ENCODE measurements at places on chromosomes 3 and 15.

- DNase-seq, result no peak
These were observed 42.2 kb downstream of the C3orf38 start for GRCh38 chr3:88191872-88192409.

GRCh38 chr3:151789853-151790463 lies 24.0 kb upstream of the AADAC start:
- no peak for DNase-seq

- no peak for DNase-seq
These were observed 159.8 kb downstream of the AKAP13 start for GRCh38 chr15:85540085-85540797.

DNA sequence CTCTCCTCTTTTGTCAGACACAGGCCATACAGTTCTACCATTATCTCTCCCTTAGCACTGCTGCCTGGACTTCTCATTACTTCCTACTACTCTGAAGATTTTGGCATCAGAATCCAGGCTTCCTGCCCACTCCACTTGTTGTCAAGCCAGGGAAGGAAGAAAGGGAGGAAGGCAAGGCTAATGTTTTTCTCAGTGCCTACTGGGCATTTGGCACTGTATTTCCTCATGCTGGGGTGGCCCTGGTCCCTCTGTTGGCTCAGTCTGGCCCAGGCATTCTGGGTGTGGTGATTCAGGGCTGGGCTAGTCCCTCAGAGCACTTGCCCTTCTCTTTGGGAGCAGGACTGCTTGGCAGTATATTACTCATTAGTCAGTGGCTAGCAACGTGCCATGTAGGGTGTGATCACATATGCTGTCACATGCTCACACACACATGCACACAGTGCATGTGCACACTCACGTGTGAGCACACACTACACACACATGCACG lies 52.9 kb downstream of the BSN start:
- no peak for DNase-seq

- no peak for DNase-seq
These were observed 30.7 kb downstream of the MAP2K5 start for GRCh38 chr15:67573194-67573593.

DNA sequence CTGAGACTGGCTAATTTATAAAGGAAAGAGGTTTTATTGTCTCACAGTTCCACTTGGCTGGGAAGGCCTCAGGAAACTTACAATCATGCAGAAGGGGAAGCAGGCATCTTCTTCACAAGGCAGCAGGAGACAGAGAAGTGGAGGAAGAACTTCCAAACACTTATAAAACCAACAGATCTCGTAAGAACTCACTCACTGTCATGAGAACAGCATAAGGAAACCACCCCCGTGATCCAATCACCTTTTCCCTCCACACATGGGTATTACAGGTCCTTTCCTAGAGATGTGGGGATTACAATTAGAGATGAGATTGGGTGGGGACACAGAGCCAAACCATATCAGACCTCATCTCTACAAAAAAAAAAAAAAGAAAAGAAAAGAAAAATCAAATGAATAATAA lies 25.7 kb downstream of the CGGBP1 start:
- no peak for DNase-seq

- no peak for DNase-seq
These were observed 17.8 kb upstream of the IQCF6 start for GRCh38 chr3:51796854-51797253.

DNA sequence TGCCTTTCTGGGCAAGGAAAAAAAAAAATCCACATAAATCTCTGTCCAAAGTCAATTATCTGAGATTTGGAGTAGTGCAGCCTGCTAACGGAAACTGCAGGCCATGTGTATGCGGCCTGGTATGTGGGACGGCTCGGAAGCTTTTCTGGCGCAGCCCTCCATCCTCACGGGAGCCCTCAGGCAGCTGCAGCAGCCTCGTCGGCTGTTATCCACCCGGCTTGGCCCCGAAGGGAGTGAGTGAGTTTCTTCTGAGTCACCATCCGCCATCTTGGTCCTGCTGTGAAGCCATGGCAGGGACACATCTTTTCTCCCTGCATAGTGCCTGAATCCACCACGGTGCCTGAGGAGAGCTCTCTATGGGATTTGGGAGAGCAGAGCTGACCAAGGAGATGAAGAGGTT lies 62.8 kb downstream of the POLR2M start:
- DNase-seq, result peak; percentile 12

- no peak for DNase-seq
These were observed 7.6 kb downstream of the SLC9A9 start for GRCh38 chr3:143840636-143841035.

DNA sequence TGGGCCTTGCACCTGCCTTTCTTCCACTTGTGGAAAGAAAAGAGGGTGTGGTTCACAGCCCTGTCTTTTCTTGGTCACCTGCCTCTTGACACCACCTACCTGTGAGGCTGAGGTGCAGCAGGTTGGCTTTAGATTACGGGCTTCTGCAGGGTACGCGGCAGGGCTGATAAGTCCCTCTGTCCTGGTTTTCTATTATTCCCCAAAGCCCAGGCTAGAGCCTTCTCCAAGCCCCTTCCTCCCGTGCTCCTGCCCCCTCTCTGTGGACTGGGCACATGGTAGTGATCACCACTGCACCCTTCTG lies 44.8 kb upstream of the HACD2 start:
- no peak for DNase-seq

- no peak for DNase-seq
These were observed 329.5 kb downstream of the DOCK3 start for GRCh38 chr3:51004235-51004634.

DNA sequence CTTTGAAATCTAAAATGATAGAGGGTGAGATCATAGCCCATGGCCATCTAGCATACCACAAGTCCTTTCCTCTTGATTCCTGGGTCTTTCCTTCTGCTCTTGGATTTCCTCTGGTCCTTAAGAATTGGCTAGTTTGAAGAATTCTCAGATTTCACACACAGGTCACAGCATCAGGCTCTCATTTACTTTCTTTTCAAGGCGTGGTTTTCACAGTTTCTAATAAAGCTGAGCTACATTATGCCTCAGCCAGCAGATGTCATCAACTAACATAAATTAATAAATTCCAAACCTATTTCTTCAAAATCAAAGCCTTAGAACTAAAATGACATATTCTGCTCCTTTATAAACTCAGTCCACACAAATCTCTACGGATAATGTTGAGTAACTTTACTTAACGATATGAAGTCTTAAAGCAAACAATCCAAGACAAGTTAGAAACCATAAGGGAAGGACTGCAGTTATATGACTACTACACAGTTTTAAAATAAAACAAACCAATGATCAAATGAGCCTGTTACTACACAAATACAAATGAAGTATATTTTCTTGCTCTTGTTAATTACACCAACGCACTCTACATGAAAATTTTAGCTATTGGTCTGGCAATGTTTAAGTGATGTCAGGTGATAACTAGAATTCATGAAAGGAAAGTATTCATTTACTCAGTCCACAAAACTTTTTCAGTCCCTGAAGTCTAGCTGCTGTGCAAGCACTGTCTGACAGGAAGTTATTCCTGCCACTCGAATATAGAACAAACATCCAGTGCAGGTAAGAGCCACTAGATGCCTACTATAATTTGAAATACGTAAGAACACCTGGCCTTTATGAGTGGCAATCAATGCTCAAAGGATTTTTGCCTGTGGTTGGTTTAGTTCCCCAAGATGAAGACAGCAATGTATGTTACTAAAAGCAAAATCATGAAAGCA lies 9.2 kb downstream of the CCDC14 start:
- DNase-seq, result no peak

DNA sequence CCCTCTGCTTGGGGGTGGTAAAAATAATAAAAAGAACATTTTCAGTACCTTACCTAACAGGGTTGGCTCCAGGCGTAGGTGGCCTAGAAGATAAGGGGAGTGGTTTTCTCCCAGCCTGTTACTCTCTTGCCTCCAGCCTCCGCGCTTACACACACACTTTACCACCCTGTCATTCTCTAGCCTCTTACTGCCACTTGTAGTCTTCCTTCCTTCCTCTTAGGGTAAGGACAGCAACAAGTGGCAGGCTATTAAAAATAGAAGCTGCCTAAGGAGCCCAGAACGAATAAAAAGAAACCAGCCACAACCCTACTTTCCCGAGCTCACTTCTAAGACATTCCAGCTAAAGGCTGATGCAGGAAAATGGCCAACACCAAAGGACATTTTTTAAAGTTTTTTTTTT lies 9.6 kb upstream of the LIPH start:
- DNase-seq, result no peak

DNA sequence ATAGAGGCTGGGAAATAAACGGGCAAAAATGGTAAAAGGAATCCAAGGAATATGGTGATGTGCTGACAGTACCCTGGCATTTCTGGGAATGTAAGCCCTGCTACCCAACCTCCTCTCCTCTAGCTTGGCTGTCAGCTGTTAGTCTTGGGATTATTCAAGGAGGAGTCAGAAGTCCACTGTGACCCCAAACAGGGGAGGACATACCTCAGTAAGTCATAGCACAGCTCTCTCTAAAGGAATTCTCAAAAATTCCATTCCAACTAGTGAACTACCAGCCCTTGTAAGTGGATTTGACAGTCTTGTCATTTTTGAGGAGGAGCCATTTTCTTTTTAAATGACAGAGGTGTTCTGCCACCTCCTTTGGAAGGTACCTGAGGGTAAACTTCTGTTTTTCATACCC lies 207.5 kb downstream of the PDCD6IP start:
- DNase-seq, result peak; percentile 30

- no peak for DNase-seq
These were observed 12.1 kb downstream of the USF3 start for GRCh38 chr3:113684271-113684819.

DNA sequence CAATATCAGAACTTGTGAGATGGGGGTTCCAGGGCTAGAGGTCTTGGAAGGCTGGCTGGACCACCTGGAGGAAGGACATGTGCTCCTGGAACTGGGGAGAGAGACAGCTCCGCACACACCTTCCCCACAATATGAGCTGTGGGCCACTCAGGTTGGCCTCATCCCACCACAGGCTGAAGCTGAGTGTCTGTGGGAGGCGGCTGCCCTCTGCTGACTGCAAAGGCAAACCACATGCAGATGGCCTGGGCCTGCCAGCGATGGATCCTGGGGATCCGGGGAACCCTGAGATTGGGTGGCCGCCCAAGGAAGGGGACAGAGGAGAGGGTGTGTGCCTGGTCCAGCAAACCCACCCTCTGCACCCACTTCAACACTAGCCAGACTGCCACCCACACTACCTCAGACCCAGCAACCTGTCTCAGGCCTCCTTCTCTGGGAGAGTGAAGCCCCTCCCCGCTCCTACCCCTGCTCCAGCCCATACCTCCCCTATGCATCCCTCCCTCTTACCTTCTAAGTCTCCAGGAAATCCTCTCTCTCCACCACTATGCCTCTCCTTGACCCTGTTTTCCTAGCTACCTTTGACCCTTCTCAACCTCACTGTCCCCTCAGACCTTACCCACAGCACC lies 44.8 kb downstream of the CYP11A1 start:
- peak; percentile 59 for DNase-seq

DNA sequence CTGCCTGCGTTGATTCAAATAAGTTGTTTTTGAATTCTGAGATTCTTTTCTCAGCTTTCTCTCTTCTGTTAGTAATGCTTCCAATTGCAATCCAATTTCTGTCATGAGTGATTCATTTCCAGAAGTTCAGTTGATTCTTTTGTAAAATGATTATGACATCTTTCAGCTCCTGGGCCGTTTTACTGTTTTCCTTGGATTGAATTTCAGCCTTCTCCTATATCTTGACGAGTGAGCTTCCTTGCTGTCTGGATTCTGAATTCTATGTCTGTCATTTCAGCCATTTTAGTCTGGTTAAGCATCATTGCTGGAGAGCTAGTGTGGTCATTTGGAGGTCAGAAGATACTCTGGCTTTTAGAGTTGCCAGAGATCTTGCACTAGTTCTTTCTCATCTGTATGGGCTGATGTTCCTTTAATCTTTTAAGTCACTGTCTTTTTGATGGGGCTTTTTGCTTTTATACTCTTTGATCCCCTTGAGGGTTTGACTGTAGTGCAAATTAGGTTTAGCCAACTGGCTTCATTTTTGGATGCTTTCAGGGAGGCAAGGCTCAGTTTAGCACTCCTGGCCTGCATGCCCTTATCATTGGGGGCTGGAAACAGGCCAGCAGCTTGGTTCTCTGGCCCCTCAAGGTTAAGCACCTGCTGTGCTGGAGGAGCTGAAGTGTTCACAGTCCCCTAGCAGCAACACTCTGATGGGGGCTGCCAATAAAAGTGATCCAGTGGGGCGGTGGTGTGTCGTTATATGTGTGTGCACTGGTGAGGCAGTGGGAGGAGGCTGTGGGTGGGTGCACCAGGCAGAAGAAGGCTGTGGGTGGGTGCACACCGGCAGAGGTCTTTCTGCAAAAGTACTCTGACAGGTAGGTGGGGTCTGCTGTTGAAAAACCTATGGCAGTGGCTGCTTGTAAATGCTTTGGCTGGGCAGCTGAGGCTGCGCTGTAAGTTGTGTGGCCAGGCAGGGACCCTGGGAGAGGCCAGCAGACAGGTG lies 51.2 kb downstream of the MCTP2 start:
- no peak for DNase-seq

DNA sequence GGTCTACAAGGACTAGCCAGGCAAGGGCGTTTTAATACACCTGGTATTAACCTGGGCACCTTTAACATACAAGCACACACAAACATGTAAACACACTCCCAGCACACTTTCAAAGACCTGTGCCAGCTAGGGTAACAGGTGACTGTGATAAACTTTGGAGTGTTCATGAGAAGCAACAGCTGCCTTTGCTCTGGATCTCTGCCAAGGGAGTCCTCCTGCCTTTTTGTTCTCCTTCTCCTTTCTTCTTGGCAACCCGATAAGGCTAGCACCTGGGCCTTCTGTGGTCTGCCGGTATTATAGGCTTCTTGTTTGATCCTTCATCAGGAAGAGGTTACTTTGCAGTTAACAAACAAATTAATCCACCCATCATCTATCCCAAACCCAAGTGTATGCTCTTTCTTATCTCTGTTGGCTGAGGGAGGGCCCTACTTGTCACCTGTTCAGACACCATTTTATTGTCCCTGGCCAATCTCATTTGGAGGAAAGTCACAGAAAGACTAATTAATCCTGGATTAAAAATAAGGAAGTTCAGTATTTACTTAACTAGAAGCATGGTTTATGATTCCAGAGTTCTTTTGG lies at the start of gene RETNLB:
TSS of gene RETNLB (minus strand) at position 7 of the 579 bp plus-strand sequence. CDS start 225 bp downstream, outside the sequence.
- DNase-seq, result no peak

DNA sequence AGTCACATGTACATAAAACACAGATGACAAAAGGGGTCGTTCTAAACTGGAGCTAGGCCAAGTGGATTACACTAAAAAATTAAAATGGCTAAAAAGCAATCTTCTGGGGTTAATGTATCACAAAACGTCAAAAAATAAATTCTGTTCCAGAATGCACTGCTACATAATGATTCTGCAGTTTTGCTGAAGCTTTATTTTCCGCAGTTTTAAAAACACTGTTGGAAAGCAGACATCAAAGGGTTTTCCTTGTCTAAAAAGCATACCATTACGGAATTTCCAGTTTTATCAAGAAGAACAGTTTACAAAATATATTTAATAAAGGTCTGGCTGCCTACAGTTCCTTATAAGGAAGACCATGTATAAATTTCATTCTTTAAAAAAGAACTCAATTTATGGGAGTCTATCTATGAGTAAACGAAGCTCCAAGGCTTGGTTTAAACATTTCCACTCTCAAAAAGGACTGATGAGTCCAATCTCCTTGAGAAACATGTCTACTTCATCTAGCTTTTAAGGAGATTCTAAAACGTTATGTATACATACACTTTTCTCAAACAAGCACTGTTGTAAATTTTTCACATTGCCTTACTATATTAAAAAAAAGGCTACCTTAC lies 1.3 kb downstream of the DMXL2 start:
- DNase-seq, result peak; percentile 25

Measured in RKO (cell line).